ENCODE measurements at places on chromosomes 2 and 18.

DNA sequence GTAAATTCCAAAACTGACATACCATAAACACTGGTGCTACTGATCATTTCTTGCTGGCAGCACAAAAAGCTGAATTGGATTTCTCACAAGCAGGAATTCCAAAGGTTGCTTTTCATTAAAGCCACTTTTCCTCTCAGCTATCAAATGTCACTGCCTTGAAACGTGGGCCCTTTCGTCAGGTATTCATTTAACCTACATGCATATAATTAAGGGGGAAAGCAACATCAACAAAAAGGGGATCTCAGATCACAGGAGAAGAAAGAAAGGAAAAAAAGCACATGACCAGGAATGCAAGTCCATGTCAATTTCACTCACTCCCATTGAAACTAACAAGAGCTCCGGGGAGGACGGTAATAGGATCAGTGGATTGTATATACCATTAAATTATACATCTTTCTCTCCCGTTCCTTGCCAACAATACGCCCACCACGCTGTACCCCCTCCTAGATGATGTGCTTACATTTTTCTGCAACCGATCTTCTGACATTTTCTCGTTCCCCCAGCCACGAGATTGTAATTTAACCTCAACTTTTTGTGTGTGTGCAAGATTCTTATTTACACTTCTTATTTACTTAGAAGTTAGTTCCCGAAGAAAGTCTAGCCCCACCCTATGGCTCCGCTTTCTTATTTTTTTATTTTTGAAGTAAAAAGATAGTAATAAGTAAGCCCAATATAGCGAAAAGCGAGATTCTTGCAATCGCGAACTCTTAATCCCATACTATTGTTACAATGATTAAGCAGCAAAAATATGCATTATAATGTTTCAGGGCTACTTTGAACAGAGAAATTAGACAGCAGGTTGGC is 725 bp downstream of the FIGN start:
- DNase-seq: no peak

DNA sequence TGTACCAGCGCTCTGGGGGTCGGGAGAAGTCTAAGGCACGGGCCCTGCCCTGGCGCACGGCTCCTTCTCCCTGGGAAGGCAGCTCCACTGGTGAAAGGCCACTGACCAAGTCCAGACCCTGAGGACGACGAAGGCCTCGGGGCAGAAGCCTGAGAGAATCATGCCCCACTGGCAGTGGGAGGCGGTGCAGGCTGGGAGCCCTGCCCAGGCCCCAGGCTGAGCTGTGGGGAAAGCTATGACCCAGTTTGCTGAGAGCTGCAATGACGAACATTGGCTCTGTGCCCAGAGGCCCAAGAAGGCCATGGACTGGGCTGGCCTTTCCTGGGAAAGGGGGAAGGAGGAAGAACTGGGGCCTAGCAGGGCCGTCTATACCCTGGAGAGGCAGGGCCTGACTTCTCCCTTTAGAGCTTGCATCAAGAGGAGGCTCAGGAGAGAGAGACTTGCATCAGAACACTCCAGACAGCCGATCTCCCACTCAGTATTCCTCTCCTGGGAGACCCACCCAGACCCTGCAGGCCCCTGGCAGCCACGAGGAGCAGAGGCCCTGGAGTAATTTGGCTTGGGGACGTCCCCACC is 32.9 kb downstream of the HS1BP3 start:
- no peak for DNase-seq

GRCh38 chr2:100176925-100177324 is 34.5 kb upstream of the AFF3 start:
- no peak for DNase-seq

DNA sequence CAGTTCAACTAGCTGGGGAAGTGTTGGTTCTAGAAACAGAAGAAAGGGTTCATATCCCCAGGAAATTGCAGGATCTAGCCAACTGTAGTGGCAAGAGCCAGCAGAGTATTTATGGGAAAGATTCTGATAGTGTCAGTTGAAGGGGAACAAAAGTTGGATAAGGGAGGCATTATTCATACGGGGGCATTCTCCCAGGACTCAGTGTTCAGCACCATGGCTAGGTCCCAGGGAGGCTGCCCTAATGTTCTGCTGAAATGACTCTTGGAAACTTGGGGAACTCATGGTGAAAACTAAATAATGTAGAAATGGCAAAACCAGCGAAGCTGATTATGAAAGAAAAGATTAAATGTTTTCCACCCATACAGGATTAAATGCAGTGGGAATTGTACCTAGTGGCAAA is 543.7 kb downstream of the TRIB2 start:
- no peak for DNase-seq

GRCh38 chr2:219634951-219635751 is 7.7 kb downstream of the SLC4A3 start:
- DNase-seq: no peak

GRCh38 chr2:181330286-181330685 is 126.9 kb upstream of the ITGA4 start:
- no peak for DNase-seq

DNA sequence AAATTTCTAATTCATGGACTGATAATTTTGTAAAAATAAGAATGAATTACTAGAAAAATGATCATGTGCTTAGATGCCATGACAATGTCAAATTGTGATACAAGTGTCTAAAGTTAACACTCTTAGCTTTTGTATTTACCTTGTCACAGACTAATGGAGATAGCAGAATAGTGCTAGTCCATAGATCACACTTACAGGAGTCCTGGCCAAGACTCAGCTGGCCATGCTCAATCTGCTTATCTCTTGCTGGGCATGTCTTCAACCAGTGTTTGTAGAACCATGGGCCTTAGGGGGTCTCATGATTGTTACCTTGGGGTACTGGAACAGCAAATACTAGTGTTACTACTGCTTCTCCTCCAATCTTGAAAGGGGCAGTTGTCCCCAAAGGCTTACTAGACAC is 44.0 kb downstream of the TET3 start:
- no peak for DNase-seq

DNA sequence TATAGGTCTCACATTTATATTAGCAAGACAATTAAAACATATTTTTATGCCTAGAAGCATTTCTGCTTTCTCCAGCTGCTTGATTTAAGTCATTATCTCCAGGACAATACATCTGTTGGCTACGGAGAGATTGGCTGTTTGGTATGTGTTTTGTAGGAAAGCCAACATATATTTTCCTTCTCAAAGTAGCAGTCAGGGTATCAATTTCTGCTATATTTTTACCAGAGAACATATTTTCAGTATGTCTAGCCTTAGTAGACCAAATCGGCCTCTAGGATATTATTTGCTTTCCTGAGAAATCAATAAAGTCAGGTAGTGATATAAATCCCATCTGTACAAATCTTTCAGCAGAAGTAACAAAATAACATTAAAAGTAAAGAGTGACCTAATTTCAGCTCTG is 150.0 kb upstream of the COL3A1 start:
- DNase-seq: no peak

DNA sequence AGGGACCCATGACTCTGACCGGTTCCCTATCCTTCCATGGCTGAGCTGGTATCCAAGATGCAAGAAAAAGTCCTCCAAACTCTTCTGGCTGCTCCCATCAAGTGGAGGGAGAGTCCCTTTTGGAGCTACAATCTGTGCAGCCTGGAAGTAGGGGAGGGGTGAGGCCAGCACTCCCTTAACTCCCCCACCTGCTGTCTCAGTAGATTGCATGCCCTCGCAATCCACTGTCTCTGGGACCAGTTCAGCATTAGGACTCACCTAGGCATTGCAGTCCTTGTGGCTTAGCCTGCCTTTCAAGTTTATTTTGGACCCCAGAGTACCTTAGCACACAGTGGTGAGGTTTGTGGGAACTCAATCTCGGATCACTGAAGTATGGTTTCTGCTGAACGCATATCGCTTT is 14.2 kb upstream of the FMNL2 start:
- no peak for DNase-seq

- DNase-seq: peak; percentile 9
Observed at GRCh38 chr2:96265349-96265839, 403 bp downstream of the TMEM127 start.

- no peak for DNase-seq
Observed at GRCh38 chr2:86135653-86136052, 29.6 kb downstream of the PTCD3 start.

GRCh38 chr2:75986617-75987016 is 275.9 kb upstream of the GCFC2 start:
- no peak for DNase-seq

GRCh38 chr2:71604726-71605120 is 151.4 kb downstream of the DYSF start:
- DNase-seq: no peak

- peak; percentile 26 for DNase-seq
Observed at GRCh38 chr2:26692279-26692896, at the start of gene KCNK3. TSS of gene KCNK3 (plus strand) at chr2:26692722. CDS start at chr2:26692876, 154 bp downstream.

DNA sequence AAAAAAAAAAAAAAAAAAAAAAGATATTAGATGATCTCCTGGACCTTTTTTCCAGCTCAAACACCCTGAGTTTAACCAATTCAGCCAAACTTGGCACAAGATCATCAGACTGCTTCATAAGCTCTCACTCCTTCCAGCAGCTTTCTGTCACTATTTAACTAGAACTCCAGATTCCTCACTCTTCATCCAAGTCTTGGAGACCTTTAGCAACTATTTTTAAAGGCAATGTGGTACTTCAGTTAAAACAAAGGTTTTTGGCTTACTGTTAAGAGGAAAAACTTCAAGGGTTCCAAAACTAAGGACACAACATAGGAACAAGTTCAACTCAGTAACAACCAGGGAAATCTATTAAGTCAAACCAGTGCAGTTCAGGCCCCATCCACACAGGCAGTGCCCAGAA is 23.2 kb downstream of the LAMA1 start:
- no peak for DNase-seq

- no peak for DNase-seq
Observed at GRCh38 chr2:186349508-186349907, 136.6 kb upstream of the ZC3H15 start.

- DNase-seq: no peak
Observed at GRCh38 chr2:196165016-196165415, 6.4 kb downstream of the STK17B start.

DNA sequence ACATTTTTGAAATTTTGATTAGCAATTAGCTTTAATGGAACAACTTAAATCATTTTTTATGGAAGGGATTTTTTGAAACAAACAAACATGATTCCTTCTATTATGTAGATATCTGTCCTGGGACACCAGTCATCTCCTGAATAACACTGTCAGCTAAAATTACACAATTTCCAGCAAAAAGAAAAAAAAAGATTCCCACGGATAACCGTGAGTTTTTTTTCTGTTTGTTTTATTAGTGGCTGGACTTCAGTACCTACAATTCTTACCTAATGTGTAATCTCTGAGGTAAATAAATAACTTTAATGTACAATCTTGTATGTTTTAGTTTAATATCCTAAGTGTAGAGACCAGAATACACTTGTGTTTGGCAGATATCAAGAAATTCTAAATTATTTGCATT is 126.6 kb upstream of the KYNU start:
- DNase-seq: no peak

- no peak for DNase-seq
Observed at GRCh38 chr18:56563568-56563967, 74.8 kb downstream of the TXNL1 start.

DNA sequence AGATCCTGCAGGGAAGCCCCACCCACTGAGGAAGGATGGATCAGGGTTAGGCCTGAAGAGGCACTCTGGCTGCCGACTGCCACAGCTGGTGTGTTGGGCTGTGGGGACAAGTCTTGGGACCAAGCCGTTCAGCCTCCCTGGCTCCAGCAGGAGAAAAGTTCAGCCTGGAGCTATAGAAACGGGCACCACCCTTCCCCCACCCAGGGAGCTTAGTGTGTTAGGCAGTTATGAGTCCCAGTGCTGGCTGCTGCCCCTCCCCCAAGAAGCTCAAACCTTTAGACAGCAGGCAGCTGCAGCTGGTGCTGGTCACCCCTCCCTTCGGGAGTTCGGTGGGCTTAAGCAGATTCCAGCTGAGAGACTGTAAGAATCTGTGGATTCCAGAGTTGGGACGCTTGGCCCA is 447.1 kb upstream of the HS6ST1 start:
- DNase-seq: no peak

- no peak for DNase-seq
Observed at GRCh38 chr2:217562871-217563480, 439.8 kb downstream of the TNS1 start.

GRCh38 chr18:48216639-48217257 is 192.4 kb downstream of the ZBTB7C start:
- no peak for DNase-seq

DNA sequence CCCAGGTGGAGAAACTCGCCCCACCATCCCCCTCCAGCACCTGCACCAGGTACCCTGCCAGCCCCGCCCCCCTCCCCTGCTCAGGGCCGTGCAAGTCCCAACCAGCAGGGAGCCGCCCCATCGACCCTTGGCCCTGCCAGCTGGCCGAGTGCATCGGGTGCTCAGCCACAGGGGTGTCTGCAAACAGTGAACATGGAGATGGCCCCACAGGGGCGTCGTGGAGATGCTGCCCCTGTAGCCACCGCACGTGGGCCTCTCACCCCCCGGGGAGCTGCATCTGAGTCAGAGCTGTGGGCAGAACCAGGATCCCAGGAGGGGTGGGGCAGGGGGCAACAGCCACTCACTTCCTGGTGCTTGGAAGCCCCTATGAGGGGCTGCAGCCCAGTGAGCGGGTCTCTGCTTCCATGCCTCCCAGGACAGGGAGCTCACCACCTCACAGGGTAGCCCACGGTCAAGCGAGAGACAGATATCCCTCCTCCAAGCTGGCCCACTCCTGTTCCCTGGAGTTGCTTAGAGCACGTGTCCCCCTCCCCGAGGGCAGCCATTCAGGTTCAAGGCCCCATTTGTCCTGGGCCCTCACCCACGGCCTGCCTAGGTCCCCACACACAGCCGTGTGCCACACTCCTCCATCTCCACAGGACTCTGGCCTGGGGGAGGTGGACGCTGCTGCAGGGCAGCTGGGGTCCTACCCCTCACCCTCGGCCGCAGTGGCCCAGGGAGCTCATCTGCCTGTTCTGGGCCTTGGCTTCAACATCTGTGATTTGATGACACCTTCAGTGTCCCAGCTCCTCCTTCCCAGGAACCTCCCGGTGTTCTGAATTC is 1.1 kb upstream of the MAB21L4 start:
- no peak for DNase-seq

- no peak for DNase-seq
Observed at GRCh38 chr2:106272216-106272807, 78.2 kb upstream of the UXS1 start.

DNA sequence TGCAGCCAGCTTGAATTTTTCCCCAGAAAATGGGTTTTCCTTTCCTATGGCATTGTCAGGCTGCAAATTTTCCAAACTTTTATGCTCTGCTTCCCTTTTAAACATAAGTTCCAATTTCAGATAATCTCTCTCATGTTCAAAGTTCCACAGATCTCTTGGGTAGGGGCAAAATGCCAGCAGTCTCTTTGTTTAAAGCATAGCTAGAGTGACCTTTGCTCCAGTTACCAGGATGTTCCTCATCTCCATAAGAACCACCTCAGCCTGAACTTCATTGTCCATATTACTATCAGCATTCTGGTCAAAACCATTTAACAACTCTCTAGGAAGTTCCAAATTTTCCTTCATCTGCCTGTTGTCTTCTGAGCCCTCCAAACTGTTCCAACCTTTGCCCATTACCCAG is 68.3 kb downstream of the SGPP2 start:
- no peak for DNase-seq

DNA sequence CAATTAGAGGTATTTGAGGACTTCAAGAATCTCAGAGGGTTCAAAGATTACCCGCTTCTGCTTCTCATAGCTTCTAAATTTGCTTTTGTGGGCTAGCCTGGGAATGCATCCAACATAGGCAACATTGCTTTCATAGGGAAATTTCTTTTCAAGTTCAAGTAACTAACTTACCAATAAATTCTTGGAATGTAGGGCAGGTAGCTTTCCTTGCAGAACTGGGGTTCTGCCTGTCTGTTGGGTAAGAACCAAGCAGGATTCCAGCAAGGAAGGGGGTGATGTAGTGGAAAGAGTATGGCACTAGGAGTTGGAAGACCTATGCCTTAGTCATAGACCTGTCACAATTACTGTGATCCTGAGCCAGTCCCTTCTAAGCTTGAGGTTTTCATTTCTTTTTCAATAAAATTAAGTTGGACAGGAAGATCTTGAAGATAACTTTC is 164.1 kb downstream of the FHOD3 start:
- DNase-seq: no peak
